ENCODE measurements at places on chromosomes 16 and 17. TPM values are rescaled to one million over a fixed set of nuclear protein-coding genes. Genes with fewer than 3 reads are reported as not detected.

Gene CHST5
- total RNA-seq: 0.99 TPM

Gene PYY
- total RNA-seq: not detected

Gene SCGB1C2
- not detected for total RNA-seq

Gene FBXL16
- 3.5 TPM for total RNA-seq

Gene C1QTNF8
- not detected for total RNA-seq

Gene TRAPPC2L
- 65.1 TPM for total RNA-seq

Gene SERPINF2
- 2.6 TPM for total RNA-seq

Gene KCNJ2
- not detected for total RNA-seq

All from B cell (primary cell).